ENCODE measurements at places on chromosomes 13 and 19. TPM values are rescaled to one million over a fixed set of nuclear protein-coding genes. Genes with fewer than 3 reads are reported as not detected.

ZNF793 gene
- total RNA-seq: 1.6 TPM

ADGRE2 gene
- total RNA-seq: 0.76 TPM

SBNO2 gene
- total RNA-seq: 25.9 TPM

- no peak for DNase-seq
These were observed 63.4 kb upstream of the C1QTNF9B start for GRCh38 chr13:23960566-23961156.

- no peak for DNase-seq
These were observed 426.1 kb downstream of the FOXO1 start for GRCh38 chr13:40240293-40240692.

GRCh38 chr13:32305646-32306045 lies 9.5 kb downstream of the ZAR1L start:
- DNase-seq: no peak
